Activated T-cell treated with anti-CD3 and anti-CD28 coated beads, Interleukin-2, amount 50 U/mL, for 72 hours (primary cell): ENCODE measurements at places on chromosomes 3 and 15. TPM values are rescaled to one million over a fixed set of nuclear protein-coding genes. Genes with fewer than 3 reads are reported as not detected.

- DNase-seq, result no peak
- no peaks in the 10 kb centered on the region for H3K36me3 ChIP-seq
- H3K27ac ChIP-seq, result no peak overlapping the region
Observed at GRCh38 chr3:68060191-68060590, 405.8 kb upstream of the SUCLG2 start.

- H3K27ac ChIP-seq, result no peak overlapping the region
- no peak overlapping the region for H3K4me3 ChIP-seq
Observed at GRCh38 chr3:125156456-125156855, 56.1 kb downstream of the SLC12A8 start.

The ABHD2 gene
- 36.8 TPM for total RNA-seq

DNA sequence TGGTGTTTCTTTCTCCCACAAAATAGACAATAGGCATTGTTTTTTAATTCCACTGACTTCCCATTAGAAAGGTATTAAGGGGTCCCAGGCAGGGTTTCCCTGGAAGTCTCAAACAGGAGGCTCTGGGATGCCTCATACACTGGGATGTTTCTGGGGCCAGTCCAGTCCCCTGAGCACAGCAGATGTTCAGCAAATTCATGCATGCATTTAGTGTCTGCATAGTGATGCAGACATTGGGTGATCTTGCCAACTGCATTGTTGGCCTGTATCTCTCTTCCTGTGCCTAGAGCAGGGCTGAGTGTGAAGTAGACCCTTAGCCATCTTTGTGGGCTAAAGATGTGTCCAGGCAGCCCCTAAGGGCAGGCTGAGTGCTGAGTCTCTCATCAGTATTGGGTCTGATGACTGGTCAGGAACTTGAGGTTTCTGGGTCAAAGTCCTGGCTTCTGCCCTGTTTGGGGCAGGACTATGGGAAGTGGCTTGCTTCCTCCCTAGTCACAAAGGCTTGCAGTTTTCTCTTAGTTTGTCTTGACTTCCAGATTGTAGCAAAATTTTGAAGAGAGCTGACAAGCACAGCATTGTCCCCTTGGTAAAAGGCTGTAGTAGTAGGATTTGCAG, 56.5 kb downstream of the BSN start:
- no peaks in the 10 kb centered on the region for H3K27me3 ChIP-seq
- H3K4me1 ChIP-seq, result no peaks in the 10 kb centered on the region
- H3K27ac ChIP-seq, result no peak overlapping the region

DNA sequence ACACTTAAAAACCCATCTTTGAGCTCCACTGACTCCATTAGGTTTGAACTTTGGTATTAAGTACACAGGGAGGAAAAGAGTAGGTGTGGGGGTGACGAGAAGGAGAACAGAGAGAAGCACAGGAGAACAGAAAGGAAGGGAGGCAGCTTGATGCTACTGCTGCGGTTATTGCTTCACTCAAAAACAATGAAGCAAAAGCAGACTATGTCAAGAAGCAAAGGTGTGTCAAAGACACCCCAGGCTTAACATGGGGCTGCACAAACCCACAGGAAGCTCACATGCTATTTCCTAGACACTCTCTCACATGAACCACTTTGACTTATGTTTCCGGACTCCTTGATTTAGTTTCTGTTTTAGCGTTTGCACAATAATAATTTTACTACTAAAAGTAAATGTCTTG, 961.0 kb upstream of the CFAP20DC start:
- peak overlapping the region; percentile 46 for H3K27ac ChIP-seq

DNA sequence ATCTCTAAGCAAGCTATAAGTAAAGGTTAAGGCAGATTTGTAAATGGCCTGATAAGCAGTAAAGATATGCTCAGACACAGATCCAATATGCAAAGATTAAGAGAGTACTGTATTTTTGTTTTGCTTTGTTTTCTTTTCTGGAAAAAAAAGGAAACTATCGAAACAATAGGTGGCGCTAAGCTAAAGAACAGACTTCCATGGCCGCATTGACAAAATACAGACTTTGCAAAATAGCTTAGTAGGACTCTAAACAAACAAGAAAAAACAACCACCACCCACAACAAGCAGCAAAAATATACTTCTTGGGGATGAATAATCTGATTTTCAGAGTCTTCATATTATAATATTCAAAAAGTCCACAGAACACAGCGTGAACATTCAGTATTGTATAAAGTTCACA, 758.4 kb upstream of the ROBO1 start:
- H3K27ac ChIP-seq, result no peak overlapping the region
- H3K4me3 ChIP-seq, result no peak overlapping the region
- no peak for DNase-seq

The RAB8B gene
- total RNA-seq, result 157 TPM

The PLA2G4E gene
- total RNA-seq, result not detected

DNA sequence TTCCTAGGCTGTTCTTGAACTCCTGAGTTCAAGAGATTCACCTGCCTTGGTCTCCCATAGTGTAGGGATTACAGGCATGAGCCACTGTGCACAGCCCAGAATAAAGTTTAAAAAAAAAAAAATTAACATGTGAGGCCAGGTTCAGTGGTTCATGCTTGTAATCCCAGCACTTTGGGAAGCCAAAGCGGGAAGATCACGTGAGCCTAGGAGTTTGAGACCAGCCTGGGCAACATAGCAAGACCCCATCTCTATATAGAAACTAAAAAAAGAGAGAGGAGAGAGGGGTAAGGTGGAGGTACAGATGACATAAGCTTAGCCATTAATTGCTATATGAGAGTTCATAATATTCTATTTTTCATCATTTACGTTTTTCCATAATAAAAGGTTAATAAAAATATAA, 21.5 kb downstream of the ZNF148 start:
- DNase-seq, result no peak
- H3K36me3 ChIP-seq, result peaks cover 8% of the 10 kb centered on the region
- no peaks in the 10 kb centered on the region for H3K27me3 ChIP-seq
- peaks cover 81% of the 10 kb centered on the region for H3K4me1 ChIP-seq

DNA sequence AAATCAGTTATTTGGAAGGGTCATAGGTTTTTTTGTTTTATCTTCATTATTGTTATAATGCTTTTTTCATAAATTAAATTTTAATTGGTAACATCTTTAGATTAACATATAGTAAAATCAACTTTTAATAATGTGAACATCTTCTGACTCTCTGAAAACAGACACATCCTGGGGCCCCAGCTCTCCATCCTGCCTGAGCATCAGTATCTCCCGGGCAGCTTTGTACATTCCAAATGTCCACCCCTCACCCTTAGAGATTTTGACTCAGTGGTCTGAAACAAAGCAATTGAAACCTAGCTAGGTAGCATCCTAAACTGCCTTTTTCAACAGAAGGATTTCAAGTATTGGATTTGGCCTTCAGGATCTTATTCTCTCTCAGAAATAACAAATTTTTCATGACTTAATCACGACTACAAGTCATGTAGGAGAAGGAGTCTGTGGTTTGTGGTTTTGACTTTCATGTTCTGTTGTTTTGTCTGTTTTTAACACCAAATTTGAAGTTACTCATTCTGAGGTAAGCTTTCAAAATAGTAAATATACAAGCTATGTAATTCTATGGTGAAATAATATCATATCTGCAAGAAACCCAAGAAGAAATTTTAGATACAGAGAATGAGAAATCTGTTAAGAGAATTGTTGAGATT, 147.3 kb upstream of the UBE2E2 start:
- H3K27me3 ChIP-seq, result no peaks in the 10 kb centered on the region
- no peak overlapping the region for H3K4me3 ChIP-seq
- H3K27ac ChIP-seq, result no peak overlapping the region
- H3K36me3 ChIP-seq, result peaks cover 2% of the 10 kb centered on the region
- H3K4me1 ChIP-seq, result peaks cover 13% of the 10 kb centered on the region
